ENCODE measurements at places on chromosomes 5 and 9.

DNA sequence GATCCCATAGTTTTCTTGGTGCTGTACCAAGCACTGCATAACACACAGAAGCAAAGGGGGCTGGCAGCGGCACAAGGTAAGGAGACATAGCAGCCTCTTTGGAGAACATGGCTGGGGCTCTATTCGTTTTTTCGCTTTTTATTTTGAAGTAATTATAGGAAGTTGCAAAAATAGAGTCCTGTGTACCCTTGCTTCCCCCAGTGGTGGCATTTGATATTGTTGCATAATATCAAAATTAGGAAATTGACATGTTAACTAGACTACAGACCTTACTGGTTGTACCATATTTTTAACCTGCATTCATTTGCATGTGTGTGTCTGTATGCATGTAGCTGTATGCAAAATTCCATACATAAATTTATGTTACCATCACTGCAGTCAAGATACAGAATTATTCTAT is 6.6 kb upstream of the UBQLN1 start:
- DNase-seq = no peak

DNA sequence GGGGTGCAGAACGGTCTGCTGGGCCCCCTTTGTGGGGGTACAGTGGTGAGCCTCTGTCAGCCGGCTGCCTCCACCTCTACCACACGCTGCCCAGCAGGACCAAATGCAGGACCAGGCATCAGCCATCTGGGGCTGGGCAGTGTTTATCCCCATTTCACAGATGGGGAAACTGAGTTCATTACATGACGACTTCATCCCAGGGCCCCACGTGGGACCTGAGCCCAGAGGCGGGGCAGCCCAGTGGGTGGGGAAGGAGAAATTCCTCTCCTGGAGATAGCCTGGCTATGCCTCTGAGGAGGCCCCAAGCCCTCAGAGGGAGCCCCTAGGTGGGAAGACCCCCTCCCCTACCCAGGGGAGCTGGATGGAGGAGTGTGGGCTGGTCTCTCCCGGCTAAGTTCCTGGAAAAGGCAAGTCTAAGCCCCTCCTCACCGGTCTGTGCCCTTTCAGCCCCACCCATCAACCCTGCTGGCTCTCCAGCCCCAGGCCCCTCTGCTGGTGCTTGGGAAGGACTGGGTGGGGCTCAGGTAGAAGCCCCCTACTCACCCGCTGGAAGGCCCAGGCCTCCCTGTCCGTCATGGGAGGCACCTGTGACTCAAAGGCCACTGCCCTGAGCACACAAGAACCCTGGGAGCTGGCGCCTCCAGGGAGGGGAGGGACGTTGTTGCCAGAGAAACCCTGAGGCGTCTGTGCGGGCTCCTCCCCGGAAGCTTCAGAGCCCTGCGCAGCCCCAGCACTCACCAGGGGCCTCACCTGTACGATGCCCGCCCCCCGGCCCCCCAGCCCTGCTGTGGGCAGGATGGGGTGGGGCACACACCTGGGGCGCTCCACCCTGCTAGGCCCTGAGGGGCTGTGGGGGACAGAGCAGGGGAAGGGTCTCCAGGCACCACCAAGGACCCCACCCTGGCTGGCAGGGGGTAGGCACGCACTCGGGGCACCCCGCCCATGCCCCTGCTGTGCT is 7.4 kb upstream of the CCDC187 start:
- DNase-seq = no peak

DNA sequence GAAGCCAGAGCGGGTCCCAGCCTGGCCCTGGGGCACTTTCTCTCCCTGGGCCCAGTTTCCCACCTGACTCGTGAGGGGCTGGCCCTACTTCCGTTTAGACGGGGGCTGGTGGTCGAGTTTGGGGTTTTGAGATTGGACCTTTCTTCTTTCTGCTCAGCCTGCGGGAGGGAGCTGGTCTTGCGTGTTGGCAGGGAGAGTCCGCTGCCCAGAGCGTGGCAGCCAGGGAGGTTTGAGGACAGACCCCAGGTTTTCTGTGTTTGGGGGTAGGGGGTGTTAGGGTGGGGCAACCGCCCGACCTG is 6.0 kb upstream of the PITX1 start:
- DNase-seq = no peak

GRCh38 chr5:67537439-67538148 is 341.0 kb upstream of the CD180 start:
- no peak for DNase-seq

GRCh38 chr5:125847561-125847960 is 575.6 kb upstream of the GRAMD2B start:
- no peak for DNase-seq

DNA sequence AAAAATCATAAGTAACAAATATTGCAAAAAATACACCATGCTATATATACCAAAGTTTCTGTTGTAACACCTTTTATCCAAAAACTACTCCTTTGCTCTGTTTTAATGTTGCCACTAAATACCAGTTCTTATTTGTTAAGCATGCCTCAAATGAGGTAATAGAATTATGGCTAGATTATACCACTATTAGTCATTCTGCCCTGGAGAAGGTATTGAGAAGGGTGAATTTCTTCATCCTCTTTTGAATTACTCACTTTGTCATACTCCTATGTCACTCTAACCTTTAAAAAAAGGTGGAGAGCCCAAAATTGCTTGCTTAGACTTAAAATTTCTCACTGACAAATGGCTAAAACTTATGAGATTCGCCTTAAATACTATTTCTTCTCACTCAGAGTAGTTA is 750.9 kb downstream of the MAT2B start:
- no peak for DNase-seq

DNA sequence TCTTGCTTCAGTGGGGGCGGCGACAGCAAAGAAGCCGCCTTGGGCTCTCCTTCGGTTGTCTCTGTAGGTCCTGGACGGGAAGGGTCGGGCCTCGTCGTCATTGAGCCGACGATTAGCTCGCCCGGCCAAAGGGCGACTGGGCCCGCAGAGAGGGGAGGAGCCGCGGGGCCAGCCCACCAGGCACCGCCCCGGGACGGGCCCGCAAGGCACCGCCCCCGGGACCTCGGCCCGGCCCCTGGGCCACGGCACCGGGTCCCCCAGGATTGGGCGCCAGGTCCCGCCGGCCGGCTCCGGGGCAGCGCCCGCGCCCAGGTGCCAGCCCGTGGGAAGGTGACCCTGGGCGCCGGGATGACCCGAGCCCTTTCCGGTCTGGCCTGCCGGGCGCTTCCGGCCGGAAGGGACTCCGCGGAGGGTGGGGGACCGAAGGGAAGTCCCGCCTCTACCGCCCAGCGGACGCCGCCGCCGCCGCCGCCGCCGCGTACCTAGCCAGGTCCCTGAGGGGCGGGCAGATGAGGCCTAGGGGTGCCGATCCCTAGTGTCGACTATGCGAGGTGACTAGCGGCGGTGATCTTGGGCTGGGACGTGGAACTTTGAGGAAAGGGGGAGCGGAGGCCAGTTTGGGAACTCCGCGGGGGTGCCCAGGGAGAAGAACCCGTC is at the start of the genes GBA2 and RGP1:
Gene GBA2, minus strand, starts transcription at position 371 of the 657 bp plus-strand sequence. CDS start 524 bp downstream, outside the sequence.
Gene RGP1, plus strand, starts transcription at position 430 of the 657 bp plus-strand sequence. CDS start 469 bp downstream, outside the sequence.
- no peak for DNase-seq

DNA sequence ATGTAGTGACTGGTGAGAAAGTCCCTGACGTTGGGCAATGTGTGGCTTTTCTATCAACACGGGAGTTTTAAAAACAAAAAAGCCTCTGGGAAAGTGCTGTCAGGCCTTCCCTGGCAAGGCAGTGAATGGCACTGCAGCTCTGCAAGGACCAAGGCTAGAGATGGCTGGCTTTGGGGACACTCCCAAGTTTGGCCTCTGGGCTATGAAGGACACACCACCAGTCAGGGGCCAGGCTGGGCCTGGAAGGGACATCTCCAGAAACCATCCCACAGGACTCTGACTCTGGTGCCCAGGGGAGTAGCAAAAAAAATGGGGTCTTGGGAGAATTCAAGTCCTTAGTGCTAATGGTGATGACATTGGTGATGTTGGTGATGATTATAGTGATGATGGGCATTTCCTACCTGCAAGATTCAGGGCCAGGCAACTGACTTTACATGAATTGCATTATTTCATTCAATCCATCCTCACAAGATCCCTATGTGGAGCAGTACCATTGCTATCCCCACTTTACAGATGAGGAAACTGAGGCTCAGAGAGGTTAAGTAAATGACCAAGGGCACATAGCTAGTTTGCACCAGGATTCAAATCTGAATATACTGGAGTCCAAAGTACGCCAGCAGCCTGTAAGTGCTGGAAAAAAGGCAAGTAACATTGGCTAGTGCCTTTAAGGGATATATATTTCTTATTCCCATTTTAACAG is 2.6 kb upstream of the PPARGC1B start:
- no peak for DNase-seq

DNA sequence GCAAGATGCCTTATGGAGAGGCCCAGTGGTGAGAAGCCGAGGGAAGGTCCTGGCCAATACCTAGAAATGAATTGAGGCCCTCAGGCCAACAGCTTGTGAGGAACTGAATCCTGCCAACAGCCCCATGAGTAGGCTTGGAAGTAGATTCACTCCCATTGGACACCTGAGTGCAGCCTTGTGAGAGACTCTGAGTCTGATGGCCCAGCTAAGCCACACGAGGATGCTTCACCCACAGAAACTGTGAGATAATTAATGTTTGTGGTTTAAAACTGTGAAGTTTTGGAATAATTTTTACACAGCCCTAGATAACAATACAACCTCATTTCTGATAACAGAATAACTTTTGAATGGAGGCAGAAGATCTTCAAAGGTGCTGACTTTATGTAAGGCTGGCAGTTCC is 65.9 kb upstream of the DAP start:
- DNase-seq = no peak

DNA sequence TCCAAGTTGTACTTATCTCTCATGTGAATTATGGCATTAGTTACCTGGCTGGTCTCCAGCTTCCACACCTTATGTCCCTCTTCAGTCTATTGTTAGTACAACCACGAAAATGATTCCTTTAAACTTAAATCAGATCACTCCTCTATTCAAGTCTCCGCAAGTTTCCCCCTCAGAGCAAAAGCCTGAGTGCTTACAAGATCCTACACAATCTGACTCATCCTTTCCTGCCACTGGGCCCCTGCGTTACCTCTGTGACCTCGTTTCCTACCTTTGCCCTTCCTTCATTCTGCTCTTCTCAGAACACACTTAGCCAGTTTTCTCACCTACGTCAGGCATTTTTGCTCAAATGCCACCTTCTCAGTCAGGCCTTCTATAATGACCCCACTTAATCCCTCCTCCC is 45.1 kb upstream of the GLIS3 start:
- no peak for DNase-seq

DNA sequence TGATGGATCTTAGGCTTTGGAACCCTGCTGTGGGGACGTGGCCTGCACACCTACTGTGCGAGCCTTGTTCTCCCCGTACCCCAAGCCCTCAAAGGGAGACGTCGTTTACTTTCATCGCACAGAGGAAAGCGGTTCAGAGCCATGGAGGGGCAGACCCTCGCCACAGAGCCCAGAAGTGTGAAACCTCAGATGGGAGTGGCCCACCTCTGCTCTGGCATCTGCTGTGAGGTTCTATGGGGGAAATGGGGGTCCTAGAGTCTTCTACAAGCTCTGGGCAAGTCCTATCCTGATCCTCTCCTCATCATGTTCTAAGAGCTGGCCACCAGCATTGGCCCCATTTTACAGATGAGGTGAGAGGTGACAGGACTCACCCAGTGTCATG is 3.7 kb upstream of the RNF44 start:
- DNase-seq = no peak

GRCh38 chr9:134852906-134853654 is 27.5 kb upstream of the FCN2 start:
- DNase-seq = no peak

DNA sequence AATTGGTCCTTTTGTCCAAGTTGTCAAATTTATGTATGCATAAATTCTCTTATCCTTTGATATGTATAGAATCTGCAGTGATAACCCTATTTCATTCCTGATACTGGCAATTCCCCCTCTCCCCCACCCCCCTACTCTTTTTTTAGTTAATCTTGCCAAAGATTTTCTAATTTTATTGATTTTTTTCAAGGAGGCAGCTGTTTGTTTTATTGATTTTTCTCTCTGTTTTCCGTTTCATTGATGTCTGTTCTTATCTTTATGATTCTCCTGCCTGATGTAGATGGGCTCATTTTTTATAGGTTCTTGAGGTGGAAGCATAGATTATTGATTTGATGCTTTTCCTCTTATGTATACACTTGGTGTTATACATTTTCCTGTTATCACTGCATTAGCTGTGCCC is 34.4 kb downstream of the SMC5 start:
- no peak for DNase-seq

DNA sequence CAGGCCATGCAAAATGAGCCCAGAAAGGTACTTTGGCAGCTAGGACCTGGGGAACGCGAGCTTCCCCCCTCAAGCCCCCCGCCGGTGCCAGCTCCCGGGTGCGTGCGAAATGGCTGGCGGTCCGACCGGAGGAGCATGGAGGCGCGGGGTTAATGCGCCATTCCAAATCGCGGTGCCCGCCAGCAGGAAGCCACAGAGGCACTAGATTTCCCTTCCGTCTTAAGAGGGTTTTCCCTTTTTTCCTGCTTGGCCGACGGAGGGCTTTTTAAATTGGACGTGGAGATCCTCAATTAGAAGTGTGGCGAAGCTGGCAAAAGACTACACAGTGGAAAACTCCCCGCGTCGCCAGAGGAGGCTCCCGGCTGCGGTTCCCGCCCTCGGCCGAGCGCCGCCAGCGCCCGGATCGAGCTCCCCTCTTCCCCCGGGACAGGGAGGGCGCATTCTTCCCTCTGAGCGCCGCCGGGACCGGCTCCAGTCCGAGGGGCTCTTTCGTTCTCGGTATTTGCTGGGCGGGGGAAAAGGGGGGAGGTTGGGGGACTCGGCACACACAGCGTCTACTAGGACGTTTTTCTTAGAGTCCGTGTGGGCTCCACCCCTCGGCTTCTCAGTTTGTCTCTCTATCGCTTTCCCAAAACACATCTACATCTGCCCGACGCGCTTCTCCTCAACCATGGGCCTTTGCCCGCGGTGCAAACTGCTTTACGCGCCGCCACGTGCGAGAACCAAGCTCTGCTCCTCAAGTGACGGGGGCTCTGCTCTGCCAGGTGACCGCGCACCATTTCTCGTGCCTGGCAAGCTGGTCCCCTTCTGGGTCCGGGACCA is 3.0 kb downstream of the GDNF start:
- DNase-seq = no peak

GRCh38 chr9:78592811-78593210 is 295.9 kb downstream of the PSAT1 start:
- no peak for DNase-seq

Measured in forelimb muscle (tissue), 1 donor.